SHP77 treated with DMSO at 0.1 percent for 48 hours (cell line): ENCODE measurements at places on chromosomes 6 and 20.

DNA sequence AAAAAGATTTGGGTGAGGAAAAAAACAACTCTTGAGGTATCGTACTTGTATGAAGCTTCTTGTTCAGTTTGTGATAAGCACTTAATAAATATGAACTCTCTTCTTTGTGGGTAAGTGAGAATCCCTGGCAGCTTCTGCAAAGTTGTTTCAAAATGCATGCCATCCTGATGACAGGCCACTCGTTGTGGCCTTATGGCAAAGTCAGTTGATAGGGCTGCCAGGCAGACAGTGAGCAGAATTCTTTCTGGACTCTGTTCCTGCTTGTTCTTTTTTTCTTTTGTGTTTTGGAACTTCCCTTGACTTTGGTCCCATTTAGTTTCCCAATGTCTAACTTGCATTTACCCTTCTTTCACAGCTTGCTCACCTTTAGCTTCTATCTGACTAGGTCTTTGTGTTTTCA lies 983.5 kb upstream of the FLRT3 start:
- no peak for DNase-seq

- DNase-seq = no peak
Measured at GRCh38 chr6:116812051-116812650, 16.7 kb downstream of the GPRC6A start.

DNA sequence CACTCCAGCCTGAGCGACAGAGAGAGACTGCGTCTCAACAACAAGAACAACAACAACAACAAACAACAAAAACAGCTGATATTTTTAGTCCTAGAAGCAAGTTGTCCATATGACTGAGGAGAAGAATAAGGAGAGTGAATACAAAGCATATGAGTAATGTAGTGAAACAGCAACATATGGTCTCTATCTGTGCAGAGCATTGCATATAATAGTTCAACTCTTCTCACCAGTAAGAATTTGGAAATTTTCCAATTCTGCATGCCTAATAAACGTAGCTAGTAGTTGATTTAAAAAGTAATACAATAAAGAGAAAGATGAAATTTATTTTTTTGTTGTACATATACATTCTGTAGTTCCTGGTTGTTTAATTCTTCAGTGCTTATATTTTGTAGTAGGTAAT lies 129.7 kb upstream of the FAM83B start:
- DNase-seq = no peak

GRCh38 chr6:129659590-129660345 lies 50.2 kb downstream of the ARHGAP18 start:
- DNase-seq = no peak

DNA sequence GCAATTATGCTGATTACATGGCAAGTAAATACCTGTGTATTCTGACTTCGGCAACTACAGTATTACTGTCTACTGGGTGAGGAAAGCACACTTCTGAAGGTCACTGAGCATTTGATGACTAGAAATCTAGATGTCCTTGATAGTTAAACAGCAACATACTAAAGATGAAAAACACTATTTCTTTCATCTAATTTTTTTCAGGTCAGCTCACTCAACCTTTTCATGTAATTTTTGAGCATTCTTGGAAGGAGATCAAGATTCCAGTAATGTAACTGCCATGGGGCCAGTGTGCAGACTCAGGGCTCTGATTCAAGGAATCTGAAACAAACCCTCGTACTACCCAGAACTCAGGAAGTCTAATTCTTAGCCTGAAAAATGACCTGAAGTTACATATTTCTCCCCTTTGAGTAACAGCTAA lies 222.6 kb upstream of the TAB2 start:
- no peak for DNase-seq

DNA sequence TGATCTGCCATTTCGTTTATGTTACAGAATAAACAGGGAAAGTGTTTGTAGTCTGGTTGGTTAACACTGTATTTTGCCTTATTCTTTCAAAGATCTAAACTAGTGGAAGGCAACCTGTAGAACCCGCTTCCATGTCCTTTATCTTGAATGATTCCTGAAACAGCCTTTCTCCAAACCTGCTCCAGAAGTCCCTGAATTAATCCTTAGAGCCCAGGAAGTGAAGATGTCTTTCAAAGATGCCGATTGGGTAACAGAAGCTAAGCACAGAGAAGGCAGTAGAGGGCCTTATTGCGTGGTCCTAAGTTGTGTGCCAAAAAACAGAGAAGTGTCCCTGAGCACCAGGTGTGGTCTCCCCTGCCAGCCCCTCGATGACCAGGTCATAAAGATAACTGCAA lies 19.2 kb upstream of the ZSCAN16 start:
- peak; percentile 25 for DNase-seq

DNA sequence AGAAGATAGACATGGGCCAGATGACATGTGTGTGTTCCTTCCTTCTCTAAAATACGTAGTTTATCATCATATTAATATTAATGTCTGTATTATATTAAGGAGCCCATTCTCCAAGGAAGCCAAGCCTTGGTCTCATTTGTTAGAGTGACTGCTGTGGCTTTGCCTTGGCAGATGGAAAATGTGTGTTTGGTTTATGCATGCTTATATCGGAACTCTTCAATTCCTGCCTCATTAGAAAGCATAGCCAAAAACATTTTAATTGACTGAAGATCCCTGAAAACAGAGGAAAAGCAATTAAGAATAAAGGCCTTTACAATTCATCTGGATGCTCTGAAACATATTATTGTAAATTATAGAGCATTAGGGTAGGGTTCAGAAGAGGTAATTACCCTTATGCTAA lies 106.4 kb downstream of the COL9A1 start:
- DNase-seq = no peak
